NCI-H1048 (cell line): ENCODE measurements at places on chromosomes 16 and 17.

DNA sequence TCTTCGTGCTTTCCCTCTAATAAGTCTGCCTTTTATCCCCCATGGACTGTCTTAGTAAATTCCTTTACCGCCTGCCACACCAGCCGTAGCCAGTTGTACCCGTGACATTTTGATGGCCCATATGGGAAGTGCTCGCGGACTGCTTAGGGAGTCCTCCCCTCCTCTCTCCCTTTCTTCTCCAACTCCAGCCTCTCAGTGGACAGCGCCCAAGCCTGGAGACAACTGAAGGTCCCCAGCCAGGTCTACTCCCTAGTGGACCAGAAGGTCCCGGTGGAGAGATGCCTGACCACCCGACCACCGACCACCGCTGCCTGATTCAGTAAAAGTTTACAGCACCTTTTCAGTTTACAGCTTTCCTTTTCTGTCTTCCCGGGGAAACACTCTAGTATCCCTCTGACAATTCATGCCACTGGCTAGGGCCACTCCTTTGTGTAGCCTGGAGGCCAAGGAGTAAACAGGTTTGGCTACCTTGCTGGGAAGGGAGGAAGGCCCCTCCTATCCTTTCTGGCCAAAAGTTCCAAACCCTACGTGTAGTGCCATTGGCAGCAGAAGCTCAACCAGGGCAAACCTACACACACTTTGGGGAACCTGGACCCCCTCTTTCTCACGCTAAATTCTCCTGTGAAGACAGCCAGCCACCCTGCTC, 18.0 kb downstream of the CTRB2 start:
- DNase-seq: no peak

DNA sequence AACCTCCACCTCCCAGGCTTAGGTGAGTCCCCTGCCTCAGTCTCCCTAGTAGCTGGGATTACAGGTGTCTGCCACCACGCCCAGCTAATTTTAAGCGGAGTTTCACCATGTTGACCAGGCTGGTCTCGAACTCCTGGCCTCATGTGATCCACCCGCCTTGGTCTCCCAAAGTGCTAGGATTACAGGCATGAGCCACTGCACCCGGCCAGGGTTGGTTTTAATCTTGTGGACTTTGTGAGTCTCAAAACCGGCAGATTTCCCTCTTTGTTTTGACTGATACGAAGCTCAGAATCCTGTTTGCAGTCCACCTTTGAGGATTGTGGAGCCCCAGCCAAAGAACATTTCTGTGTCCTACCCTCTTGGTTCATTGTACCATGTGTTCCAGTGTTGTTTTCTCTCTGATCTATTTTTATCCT, 16.4 kb upstream of the CPSF4L start:
- DNase-seq: no peak

DNA sequence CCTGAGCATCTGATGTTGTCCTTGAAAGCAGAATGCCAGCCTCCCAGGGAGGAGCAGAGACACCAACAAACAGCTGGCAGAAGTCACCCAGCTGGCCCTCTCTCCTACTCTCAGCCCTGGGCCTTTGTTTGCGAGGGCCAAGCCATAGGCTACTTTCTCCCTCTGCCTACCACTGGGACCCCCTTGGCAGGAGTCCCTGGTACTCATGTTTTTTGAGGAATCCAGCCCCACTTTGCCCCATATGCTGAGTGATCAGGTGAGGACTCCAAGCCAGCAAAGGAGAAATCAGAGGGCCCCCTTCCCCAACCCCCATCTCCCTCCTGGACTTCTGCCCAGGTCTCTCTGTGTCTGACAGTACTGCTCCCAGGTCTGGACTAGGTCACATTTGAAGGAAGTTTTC, 121.9 kb downstream of the USP31 start:
- no peak for DNase-seq

DNA sequence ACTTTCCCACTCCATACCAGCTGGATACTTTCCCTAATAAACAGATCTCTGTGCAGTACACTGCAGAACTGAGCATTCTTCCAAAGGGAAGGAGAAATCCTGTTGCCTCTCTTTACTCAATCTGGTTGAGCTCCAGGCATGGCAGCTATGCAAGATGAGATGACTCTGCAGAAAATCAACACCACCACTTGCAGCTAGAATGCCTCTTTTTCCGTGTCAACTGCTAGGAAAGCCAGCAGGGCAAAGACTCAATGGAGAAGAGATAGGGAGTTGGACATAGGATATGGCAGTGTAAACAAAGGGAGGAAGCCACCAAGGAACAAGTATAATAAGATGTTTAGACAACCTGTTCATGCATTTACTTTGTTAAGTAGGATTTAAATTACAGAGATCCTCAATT, 40.4 kb upstream of the CORO6 start:
- no peak for DNase-seq

- no peak for DNase-seq
Observed at GRCh38 chr17:82053130-82053529, 1.4 kb downstream of the GPS1 start.

- DNase-seq: no peak
Observed at GRCh38 chr17:63998721-63999679, 849 bp downstream of the PRR29 start.

- DNase-seq: no peak
Observed at GRCh38 chr17:5545051-5545987, 39.0 kb downstream of the NLRP1 start.

- DNase-seq: no peak
Observed at GRCh38 chr16:47780213-47780875, 319.2 kb downstream of the PHKB start.

DNA sequence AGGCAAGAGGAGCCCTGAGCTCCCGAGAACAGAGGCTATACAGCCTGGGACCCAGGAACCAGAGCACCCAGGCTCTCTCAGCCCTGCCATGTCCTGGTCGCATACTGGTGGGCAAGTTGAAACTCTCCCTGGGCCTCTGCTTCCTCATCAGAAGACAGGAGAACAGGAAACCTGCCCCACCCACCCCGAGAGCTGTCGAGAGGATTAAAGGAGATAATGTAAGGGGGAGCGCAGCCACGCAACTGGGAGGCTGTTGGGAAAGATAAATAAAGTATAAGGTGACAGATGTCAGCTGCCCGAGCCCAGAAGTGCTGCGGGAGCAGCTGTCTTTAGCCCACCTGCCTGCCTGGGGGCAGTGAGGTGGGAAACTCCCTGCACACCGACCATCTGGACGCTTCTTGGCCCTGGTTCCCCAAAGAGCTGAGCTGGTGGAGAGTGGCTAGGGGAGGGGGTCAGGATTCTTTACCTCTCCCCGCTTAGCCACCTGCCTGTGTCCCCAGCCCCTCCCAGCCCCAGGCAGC, 6.8 kb downstream of the KIF19 start:
- DNase-seq: no peak

- no peak for DNase-seq
Observed at GRCh38 chr17:62800585-62800984, 7.5 kb downstream of the MARCHF10 start.

GRCh38 chr17:6712058-6712853, 913 bp downstream of the SLC13A5 start:
- no peak for DNase-seq

DNA sequence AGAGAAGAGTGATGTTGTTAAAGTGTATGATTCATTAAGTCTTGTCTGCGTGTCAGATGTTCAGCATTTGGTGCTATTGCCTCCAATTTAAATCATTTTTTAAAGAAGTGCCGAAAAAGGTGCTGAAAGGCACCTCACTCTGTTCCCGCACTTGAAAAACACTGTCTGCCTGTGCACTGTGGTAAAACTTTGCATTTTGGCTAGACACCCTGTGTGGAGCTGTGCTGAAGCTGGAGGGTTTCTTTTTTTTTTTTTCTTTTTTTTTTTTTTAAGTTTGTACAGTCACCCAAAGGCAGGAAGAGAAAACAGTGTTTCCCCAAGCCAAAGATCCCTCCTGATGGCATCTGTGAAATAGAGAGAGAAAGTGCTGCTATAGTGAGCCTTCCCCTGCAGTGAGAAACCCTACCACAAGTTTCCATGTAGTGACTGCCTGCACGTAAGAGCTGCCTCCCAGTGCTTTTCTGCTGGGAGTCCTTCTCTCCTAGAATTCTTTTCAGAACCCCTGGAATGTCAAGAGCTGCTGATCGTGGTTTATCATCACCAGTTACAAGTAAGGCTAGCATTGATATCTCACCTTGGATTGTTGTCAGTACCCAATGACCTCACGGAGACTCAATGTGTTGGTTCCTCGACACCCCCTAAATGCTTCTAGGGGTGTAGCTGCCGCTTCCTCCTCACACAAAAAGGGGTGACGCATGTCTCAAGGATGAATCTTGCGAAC, 116.0 kb upstream of the SOX9 start:
- no peak for DNase-seq

GRCh38 chr17:50154604-50155003, 4.1 kb upstream of the PPP1R9B start:
- DNase-seq: no peak

- DNase-seq: no peak
Observed at GRCh38 chr16:26664086-26664485, 402.6 kb upstream of the C16orf82 start.

DNA sequence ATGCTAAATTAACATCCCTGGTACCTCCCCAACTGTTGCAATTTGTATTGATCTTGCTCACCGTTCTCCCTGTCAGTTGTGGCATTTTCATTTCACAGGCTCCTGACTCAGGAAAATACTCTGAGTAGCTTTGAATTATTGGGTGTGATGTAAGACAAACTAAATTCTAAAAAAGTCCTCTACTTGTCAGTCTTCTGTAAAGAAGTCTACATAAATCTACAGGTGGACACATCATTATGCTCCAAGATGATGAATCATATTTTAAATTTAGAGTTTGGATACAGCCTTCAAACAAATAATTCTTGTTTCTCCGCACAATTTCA, 47.2 kb downstream of the MARCHF10 start:
- no peak for DNase-seq

DNA sequence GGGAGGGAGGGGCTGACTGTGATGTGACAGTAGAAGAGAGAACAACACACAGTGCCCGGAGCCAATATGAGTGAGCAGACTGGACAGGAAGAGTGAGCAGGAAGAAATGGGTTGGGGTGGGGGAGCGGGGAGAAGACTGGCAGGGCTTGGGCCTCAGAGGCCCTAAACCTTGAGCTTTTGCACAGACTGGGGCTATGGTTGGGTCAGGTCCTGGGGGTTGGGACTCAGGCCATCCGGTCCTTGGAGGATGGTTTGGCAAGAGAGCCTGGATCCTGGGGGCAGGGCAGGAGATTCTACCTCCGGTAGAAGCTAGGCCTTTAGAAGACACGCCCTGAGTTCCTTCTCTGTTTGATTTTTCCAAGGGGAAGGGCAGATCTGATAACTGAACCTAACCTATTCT, 1.1 kb downstream of the CAMTA2 start:
- no peak for DNase-seq

DNA sequence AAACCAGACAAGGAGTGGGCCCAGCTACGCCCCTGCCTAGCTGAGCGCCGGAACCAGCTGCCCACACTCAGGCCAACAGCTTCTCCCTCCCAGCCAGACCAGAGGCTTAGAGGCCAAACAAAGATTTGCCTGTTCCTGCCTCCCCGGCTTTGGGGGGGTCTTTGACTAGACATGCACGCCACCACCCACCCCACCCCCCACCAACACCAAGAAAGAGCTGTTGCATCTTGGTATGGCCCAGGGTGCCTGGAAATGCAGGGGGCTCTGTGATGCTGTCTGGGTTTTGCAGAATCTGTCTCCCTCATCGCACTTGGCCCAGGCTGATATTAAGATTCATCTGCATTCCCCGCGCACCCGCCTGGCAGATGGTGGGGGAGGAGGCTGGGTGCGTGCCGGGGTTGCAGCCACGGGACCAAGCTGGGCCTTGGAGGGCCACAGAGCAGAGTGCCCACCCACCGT, 1.3 kb upstream of the NXPH3 start:
- DNase-seq: no peak
